Vagina (tissue), 2 donors: ENCODE measurements at places on chromosomes 4 and X.

DNA sequence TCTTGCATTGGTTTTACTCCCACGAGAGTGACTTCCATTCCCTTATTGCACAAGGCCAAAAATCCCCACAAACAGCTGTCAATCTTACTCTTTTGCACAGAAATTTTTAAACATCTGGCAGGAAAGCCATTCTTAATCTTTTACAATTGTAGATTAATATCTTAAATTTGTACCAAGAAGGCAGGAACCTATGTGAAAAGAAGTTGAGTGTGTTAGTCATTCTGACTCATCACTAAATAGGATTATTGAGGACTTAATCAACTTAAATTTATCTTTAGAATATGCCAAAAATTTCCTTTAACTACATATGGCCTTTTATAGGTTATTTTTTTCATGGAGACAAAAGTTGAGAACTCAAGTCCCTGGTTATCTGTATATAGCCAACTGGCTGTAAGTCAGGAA lies 49.0 kb upstream of the VEGFC start:
- no peak for DNase-seq

DNA sequence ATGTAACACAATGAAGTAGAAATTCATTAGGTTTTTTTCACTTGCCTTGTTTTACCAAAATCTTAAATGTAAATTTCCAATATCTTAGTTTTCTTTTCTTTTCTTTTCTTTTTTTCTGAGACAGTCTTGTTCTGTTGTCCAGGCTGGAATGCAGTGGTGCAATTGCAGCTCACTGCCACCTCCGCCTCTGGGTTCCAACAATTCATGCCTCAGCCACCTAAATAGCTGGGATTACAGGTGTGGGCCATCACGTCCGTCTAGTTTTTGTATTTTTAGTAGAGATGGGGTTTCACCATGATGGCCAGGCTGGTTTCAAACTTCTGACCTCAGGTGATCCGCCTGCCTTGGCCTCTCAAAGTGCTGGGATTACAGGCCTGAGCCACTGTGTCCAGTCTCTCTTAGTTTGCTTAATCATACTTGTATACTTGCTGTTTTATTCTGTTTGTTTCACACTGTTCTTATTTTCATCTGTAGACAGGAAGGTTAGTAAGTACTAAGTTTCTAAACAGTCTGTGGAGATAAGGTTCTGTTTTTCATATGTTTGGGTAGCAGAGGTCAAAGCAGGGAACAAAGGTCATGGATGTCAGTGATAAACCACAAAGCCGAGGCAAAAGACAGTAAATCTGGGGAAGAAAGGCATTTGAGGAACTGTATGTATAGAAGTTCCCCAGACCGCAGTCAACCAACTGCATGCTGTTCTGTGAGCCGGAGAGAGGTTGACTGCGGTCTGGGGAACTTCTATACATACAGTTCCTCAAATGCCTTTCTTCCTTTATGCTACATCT lies 129.1 kb downstream of the CBR4 start:
- no peak for DNase-seq

DNA sequence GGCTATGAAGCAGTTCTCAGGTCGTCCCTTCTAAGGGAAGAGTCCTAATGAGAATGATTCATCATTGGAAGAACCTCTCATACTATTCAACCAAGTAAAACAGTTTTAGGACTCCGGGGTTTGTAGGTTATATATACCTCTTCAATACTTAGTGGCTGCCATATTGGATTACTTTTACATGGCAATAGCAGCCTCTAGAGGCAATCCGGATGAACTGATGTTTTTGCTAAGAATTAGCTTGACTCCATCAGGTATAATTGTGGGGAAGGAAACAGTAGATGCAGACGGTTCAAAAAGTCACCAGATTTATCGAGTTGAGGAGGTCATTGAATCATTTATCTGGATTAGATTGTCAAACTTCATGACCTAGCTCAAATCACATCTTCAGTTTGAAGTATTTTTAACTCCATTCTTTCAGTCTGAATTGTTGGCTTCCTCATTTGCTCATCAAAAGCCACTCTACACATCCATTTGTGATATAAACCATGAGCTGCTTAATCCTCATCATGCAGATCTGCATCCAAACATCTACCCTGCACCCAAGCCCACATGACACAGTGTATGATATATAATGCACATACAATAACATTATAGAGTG lies 28.4 kb downstream of the GUCY1B1 start:
- no peak for DNase-seq

GRCh38 chrX:23557070-23557469 lies 110.2 kb upstream of the PRDX4 start:
- DNase-seq = no peak

GRCh38 chr4:78962597-78963115 lies 23.4 kb upstream of the PAQR3 start:
- DNase-seq = no peak

DNA sequence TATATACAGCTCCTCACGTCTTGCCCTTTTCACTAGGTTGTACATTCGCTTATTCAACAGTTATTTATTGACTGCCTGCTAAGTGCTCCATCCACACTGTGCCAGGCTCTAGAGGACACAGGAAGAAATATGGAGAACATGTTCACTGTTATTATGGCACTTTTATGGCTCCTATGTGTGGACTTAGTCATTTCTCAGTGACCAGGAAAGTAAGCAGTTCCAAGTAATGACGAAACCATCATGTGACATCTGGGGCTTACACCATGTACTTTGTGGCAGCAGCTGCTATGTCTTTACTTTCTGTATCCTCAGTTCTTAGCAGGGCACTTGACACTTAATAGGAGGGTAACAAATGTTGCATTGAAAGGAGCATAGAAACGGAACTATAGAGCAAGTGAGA lies 278.0 kb downstream of the ANK2 start:
- no peak for DNase-seq
